ENCODE measurements at places on chromosomes 16 and 17.

- no peak for DNase-seq
Observed at GRCh38 chr17:75250009-75250471, 11.4 kb downstream of the GGA3 start.

- DNase-seq, result no peak
Observed at GRCh38 chr17:63515426-63515825, 7.7 kb upstream of the KCNH6 start.

GRCh38 chr17:9487406-9487805 lies 88.2 kb downstream of the STX8 start:
- no peak for DNase-seq

DNA sequence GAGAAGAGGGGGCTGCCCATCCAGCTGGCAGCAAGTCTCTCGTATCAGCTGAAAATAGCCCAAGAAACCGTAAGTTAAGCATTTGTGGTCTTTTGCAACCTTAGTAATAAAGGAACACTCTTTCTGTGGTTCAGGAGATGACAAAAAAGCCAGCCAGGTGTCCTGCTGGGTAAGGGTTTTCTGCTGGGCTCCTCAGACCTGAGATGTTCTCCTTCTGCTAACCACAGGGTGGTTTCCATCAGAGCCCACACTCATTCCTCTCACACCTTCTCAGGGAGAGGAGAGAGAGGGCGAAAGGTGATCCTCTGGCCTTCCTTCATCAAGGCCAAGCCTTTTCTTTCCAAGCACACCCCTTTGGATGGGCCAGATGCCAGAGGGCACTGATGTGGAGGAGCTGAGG lies 70.7 kb downstream of the TEX14 start:
- no peak for DNase-seq

DNA sequence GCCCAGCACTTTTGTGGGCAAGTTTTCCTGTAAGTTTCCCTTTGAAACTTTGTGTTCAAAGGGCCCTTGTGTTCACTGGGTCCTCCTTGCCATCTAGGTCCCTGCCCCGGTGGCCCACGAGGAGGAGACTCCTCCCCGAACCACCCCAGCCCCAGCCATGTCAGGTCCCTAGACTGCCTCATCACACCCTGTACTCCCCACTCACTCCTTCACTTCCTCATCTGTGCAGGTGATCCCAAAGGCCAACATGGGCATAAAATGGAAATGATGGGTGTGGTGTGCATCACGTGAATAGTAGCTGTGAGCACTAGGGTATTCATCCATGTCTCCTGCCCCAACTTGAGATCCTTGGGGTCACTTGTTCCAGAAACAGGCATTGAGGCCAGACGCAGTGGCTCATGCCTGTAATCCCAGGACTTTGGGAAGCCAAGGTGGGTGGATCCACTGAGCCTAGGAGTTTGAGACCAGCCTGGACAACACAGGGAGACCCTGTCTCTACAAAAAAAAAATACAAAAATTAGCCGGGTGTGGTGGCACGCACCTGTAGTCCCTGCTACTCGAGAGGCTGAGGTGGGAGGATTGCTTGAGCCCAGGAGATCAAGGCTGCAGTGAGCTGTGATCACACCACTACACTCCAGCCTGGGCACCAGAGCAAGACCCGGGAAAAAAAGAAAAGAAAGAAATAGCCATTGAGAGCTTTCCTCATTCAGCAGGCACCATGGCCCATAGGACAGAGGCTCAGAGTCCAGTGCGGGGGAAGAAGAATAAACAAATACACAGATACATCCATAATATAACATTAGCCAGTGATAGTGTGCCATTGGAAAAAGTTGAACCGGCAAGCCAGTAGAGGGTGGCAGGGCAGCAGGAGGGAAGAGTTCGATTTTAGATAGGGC lies 74.5 kb downstream of the KATNIP start:
- no peak for DNase-seq

DNA sequence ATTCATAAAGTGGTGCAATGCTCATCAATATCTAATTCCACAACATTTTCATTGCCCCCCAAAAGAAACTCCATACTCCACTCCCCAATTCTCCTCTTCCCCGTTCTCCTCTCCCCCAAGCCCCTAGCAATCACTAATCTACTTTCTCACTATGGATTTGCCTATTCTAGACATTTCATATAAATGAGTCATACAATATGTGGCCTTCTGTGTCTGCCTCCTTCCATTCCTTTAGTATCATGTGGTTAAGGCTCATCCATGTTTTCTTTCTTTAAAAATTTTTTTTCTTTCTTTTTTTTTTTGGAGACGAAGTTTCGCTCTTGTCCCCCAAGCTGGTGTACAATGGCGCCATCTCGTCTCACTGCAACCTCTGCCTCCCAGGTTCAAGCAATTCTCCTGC lies 56.3 kb upstream of the HAS3 start:
- DNase-seq, result no peak
